ENCODE measurements at places on chromosomes 5 and 9. TPM values are rescaled to one million over a fixed set of nuclear protein-coding genes. Genes with fewer than 3 reads are reported as not detected.

SPATA31C1 gene
- not detected for total RNA-seq

LRRC19 gene
- total RNA-seq, result not detected

RANBP3L gene
- total RNA-seq, result 0.25 TPM

TICAM2 gene
- not detected for total RNA-seq

PCDHGA4 gene
- total RNA-seq, result 4.3 TPM

FKBP15 gene
- total RNA-seq, result 27.7 TPM

NLN gene
- 18.8 TPM for total RNA-seq

ASS1 gene
- total RNA-seq, result 103 TPM

OR13C2 gene
- not detected for total RNA-seq

FAT2 gene
- total RNA-seq, result 123 TPM

DNA sequence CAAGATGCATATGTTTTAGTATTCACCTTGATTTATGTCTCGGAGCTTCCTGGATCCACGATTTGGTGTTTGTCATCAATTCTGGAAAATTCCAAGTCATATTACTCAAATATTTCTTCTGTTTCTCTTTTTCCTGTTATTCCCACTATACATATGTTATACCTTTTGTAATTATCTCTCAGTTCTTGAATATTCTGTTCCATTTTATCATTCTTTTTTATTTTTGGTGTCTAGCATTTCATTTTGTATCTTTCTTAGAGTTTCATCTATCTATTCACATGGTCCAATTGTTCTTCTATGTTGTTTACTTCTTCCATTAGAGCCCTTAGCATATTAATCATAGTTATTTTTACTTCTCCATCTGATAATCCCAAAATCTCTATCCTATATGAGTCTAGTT is 637.8 kb upstream of the GRAMD2B start:
- no peak for DNase-seq

DNA sequence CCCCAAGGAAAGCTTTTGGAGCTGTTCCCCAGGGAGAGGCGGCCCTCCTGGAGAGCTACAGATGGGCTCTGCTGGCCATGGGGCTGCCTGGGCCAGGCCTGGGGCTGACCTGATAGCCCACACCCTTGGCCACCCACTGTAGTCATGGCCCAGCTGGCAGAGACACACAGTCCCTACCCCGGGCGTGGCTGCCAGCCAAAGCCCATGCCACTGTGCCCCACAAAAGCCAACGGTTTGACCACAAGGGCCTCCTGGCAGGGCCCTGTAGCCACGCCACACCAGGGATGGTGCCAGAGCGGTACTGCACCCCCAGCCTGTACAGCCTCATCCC is 15.2 kb downstream of the NACC2 start:
- DNase-seq, result no peak

GRCh38 chr5:152942633-152943336 is 537.7 kb upstream of the NMUR2 start:
- DNase-seq, result no peak

DNA sequence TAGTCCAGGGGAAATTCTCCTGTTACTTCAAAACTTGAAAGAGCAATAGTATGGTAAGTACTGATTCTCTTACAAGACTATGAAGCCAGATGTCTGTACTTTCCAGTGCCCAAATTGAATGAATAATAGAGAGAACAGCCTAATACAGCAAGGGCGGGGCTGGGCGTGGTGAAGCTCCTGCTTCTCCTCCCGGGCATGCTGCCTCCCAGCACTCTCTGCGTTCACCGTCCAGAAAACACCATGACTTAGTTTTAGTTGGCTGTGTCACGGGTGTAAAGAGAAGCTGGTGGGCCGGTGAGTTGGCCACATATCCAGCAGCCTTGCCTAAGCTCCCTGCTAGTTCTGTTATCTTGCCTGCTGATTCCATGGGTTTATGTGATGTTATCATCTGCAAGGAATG is 40.7 kb upstream of the ADAMTS2 start:
- DNase-seq, result no peak

DNA sequence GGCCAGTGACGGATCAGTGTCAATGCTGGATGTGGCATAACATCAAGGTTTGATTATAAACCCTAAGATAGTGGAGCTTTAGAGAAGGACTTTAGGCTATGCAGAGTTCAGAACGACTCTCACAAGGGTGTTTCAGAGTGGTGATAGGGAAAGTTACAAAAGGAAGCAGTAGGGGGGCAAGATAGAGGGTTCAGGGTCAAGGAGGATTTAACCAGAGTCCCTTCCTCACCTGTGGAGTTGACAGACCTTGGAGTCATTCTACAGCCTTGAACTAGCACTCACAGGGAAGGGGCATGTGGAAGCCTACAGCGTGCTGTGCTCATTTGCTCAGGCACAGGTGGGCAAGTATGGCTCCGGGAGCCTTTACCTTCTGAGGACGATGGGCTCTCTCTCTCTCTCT is 7.9 kb downstream of the DMRT1 start:
- DNase-seq, result no peak

- no peak for DNase-seq
Measured at GRCh38 chr9:69388596-69388995, 63.6 kb downstream of the ENTREP1 start.

GRCh38 chr9:4700932-4701331 is 21.6 kb downstream of the CDC37L1 start:
- no peak for DNase-seq

- DNase-seq, result peak; percentile 50
Measured at GRCh38 chr9:88593537-88594185, 58.7 kb downstream of the NXNL2 start.

DNA sequence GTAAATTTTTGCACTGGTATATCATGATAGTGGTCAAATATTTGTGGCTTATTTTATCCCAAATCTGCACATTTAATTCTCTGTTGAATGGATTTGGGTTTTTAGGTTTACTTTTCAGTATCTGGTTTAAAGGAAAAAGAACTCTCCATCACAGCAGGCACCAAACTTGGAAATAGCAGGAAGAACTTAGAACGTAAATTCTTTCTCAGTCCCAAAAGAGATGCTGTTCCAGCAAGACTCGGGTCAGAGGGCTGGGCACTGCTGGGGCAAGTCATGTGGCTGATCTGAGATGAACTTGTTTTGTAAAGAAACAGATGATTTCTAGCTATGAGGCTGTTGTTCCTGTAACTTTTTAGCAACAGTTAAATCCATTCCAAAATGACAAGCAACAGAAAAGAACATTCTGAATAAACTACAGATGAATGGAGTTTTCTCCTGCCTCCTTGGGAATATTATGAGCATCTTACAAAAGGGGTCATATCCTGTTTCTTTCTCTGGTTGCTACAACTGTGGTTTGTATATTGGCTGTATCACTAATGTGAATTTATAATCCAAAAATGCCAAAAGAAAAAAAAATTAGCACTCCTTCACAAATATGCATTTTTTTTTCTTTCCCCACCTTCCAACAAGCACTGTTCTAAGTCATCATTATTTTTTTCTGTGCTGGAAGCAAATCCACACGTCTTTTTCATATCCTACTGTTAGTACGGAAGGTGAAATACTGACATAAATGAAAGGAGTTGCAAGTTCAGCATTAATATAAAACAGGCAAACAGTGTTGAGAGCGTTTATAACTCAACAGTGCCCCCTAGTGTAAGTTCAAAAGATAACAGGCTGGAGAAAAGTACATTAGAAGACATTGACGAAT is 31.1 kb downstream of the OR2K2 start:
- peak; percentile 74 for DNase-seq

- DNase-seq, result no peak
Measured at GRCh38 chr9:129253803-129254381, 75.8 kb upstream of the IER5L start.

DNA sequence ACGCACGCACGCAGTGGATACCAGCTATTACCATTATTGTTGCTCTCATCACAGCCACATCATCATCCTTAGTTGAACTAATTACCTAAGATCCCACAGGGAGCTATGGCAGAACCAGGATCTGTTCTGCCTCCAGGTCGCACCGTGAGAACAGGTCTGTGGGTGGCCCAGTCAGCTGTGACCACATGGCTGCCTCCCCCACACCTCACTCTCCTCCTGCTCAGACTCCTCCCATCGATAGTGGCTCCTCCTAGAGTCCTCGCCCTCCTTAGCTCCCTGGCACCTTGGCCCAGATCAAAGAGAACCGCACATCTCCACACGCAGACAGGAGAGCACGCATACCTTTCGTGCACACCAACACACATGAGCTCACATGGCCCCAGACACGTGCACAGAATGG is 32.4 kb upstream of the RPL26L1 start:
- DNase-seq, result no peak

- DNase-seq, result no peak
Measured at GRCh38 chr5:96714951-96715451, 52.8 kb downstream of the CAST start.

DNA sequence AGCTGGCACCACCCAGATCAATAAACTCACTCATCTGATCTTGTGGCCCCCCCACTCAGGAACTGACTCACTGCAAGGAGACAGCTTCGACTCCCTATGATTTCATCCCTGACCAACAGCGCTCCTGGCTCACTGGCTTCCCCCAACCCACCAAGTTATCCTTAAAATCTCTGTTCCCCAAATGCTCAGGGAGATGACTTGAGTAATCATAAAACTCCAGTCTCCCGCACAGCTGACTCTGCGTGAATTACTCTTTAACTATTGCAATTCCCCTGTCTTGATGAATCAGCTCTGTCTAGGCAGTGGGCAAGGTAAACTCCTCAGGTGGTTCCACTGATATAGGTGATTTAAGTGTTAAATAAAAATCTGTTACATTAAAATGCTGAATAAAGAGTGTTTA is 1.9 kb upstream of the TRIM32 start:
- DNase-seq, result no peak

DNA sequence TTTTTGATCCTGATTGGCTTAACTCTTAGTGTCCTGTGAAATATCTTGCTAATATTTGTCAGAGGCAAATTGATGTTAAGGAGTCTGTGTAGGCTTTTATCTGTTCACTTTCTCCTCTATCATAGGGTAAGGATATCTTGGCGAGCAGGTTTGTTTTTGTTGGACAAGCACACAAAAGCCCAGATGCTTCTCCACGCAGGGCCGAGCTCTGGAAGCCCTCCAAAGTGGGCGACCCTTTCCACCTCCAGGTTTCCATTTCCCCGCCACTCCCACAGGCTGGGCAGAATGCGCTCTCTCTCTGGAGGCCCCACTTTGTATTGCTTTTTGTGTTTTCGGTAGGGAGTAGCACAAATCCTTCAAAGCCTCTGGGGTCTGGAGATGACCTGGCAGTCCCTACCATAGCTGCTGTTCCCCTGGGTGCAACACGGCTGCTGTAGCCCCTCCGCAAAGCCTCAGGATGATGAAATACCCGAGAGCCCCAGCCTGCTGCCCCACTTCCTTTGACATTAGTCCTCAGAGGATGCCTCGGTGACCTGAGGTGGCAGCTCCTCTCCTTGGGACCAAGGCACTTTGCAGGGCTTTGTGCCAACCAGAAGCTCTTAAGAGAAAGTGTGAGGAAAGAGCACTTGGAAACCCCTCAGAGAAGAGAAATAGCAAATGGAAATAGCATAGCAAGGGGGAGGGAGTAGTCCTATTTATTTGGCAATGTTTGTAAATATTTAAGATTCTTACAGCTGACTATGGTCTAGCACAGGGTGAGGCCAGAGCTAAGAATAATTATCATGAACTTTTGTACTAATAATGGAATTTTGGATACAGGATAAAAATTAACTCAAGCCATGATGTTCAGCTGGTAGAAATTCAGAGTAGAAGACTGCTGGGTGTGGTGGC is 122.8 kb downstream of the ARHGEF28 start:
- DNase-seq, result no peak

DNA sequence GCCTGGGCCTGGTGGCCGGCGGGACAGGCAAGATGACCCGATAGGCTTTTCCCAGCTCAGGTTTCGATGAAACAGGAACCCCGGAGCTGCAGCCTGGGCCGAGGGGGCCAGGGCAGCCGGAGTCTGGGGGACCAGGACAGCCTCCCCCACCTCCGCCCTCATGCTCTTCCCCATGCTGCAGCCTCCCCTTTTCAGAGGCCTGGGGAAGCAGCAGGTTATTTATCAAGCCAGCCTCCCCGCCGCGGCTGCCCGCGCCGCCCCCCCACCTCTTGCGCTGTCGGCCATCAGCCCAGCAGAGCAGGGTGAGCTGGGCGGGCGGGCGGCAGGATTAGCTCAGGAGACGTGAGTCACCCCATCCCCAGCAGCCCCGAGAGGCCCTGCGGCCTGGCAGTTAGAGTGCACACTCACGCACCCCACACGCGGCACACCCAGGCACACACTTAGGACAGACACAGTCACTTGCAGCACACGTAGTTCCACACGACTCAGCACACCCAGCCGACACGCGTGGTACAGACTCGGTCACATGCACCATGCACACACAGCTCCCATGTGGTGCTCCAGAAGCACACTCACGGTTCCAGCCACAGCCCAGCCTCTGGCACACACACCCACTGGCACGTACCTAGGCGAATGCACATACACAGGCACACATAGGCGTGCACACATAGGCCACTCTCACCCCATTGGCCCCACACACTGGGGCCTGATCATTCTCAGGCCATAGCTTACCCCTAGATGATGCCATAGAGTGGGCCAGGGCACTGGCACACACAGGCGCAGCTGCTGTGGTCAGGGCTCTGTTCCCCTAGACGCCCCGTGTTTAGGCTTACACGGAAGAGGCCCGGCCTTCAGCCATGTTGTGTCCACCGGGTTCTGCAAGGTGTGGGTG is 13.0 kb downstream of the CXXC5 start:
- peak; percentile 87 for DNase-seq

- DNase-seq, result no peak
Measured at GRCh38 chr9:4832786-4833579, 40.2 kb downstream of the RCL1 start.

- peak; percentile 30 for DNase-seq
Measured at GRCh38 chr9:97398999-97399758, 12.7 kb upstream of the TDRD7 start.
